ENCODE measurements at places on chromosomes 5 and 9.

GRCh38 chr5:43390471-43390870, 21.7 kb downstream of the CCL28 start:
- no peak for DNase-seq

GRCh38 chr9:131274674-131275331, 1.5 kb downstream of the FAM78A start:
- no peak for DNase-seq

DNA sequence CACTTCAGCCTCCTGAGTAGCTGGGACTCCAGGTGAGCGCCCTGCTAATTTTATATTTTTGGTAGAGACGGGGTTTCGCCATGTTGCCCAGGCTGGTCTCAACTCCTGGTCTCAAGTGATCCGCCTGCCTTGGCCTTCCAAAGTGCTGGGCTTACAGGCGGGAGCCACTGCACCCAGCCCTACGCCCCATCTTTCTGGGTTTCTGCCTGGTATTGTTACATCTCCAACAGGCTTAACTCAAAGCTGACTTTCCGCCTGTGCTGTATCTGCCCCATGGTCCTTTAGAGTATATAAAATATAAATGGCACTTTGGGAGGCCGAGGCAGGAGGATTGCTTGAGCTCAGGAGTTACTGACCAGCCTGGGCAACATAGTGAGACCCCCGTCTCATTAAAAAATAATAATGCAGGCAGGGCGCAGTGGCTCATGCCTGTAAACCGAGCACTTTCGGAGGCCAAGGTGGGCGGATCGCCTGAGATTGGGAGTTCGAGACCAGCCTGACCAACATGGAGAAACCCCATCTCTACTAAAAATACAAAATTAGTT, 36.5 kb upstream of the GLDC start:
- peak; percentile 53 for DNase-seq

- no peak for DNase-seq
Measured at GRCh38 chr9:109922617-109923470, 142.8 kb downstream of the PALM2AKAP2 start.

GRCh38 chr5:117691081-117691870, 1116.7 kb upstream of the SEMA6A start:
- DNase-seq: no peak

- peak; percentile 87 for DNase-seq
Measured at GRCh38 chr9:130997925-130998596, 10.9 kb upstream of the LAMC3 start.

DNA sequence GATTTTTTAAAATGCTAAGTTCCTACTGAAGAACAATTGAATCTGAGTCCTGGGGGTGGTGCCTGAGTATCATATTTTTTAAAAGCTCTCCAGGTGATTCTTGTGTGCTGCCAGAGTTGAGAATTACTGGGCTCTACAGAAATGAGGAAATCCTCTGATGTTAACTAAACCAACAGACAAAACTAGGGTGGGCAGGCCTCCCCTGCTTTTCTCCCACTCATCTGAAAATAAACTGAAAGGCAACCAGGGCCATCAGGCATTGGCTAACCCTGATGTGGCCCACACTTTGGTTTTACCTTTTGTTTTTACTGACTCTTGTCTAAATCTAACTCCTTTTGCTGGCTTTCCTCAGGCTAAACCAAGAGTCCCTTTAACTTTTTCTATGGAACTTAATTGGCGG, 13.3 kb upstream of the CTNNA1 start:
- no peak for DNase-seq

GRCh38 chr5:78666041-78666444, 17.5 kb upstream of the LHFPL2 start:
- peak; percentile 33 for DNase-seq

DNA sequence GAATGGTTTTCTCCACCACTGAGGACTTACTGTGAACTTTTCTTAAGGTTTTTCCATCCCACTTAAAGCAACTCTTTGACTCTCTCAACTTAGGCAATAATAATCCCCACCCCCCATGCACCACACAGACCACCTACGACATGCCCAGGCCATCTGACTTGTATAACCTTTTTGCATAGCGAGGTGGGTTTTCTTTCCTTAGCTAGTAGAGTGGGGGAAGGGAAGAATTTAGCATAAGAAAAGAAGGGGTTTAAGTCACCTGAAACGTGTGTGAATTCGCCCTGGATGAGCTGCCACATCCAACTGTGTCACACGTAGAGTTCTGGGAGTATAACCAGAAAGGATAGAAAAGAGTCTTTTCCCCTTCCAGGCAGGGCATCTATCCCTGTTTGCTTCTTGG, 262.7 kb downstream of the YTHDC2 start:
- DNase-seq: no peak

GRCh38 chr5:74136276-74136825, 504.2 kb downstream of the ENC1 start:
- DNase-seq: no peak

GRCh38 chr9:99162759-99163364, 57.9 kb downstream of the TGFBR1 start:
- peak; percentile 66 for DNase-seq

DNA sequence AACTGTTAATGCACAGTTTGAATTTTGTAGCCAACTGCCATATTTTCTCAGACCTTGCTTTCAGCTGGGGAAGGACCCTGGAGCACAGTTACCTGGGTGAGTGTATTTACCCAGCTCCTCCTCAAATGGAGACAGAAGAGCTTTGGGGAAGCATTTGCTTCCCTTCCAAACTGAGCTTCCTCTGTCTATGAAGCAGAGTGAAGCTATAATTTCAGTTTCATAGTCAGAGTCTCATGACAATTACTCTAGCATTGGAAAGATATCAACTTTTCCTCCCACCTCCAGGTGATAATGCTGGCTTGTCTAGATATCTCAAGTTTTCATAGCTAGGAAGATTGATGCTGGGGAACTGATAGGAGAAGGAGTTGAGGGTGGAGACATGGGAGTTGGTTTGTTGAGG, 406.4 kb upstream of the CLINT1 start:
- DNase-seq: no peak

GRCh38 chr5:130324953-130325671, 420.8 kb downstream of the CHSY3 start:
- DNase-seq: no peak
